ENCODE measurements at places on chromosomes 5 and 9.

DNA sequence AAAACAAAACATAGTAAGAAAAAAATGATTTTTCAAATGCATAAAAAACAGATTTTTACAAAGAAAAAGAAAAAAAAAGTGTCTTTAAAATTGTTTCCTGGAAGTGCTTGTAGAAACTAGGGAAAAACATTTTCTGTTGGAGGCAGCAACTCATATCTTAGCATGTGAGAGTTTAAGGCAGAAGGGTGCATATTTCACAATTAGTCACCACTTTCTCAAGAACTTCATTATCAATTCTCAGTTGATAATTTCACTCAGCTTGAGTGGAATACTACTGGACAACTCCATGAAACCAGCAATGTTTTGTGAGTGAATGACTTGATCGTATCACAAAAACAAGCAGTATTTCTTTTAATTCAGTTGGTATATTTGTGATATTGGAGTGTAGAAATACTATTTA is 508.3 kb upstream of the DAB2 start:
- no peak for DNase-seq

- no peak for DNase-seq
Measured at GRCh38 chr5:159459951-159460538, 129.8 kb upstream of the IL12B start.

DNA sequence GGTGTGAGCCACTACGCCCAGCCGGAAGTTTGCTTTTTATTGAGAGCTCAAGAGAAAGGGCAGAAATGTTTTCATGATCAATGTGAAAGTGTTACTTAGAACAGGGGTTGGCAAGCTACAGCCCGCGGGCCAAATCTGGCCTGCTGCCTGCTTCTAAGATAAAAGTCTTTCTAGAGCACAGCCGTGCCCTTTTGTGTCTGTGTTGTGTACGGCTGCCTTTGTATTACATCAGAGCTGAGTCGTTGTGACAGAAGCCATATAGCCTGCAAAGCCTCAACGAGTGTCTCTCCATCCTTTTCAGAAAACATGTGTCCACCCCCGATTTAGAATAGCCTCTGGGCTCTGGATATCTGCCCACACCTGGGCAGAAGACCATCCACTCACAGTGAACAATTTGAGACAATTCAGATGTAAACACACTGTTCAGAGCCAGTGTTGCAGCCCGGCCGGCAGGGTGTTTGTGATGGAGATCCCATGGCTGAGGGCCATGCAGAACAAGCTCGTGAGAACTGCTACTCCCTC is 28.8 kb downstream of the AK8 start:
- no peak for DNase-seq

DNA sequence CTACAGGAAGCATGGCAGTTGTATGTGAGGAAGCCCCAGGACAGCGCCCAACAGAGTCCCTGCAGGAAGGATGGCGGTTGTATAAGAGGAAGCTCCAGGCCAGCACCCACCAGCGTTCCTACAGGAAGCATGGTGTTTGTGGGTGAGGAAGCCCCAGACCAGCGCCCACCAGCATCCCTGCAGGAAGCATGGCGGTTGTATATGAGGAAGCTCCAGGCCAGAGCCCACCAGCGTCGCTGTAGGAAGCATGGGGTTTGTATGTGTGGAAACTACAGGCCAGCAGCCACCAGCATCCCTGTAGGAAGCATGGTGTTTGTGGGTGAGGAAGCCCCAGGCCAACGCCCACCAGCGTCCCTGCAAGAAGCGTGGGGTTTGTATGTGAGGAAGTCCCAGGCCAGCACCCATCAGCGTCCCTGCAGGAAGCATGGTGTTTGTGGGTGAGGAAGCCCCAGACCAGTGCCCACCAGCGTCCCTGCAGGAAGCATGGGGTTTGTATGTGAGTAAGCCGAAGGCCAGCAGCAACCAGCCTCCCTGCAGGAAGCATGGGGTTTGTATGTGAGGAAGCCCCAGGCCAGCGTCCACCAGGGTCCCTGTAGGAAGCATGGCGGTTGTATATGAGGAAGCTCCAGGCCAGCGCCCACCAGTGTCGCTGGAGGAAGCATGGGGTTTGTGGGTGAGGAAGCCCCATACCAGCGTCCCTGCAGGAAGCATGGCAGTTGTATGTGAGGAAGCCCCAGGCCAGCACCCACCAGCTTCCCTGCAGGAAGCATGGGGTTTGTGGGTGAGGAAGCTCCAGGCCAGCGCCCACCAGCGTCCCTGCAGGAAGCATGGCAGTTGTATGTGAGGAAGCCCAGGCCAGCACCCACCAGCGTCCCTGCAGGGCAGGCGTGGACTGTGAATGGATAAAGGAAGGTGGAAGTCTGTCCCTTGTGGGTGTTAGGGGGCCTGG is 79.0 kb downstream of the DAP start:
- DNase-seq, result no peak

- DNase-seq, result no peak
Measured at GRCh38 chr9:137201205-137201868, 796 bp upstream of the TPRN start.

- no peak for DNase-seq
Measured at GRCh38 chr5:178595750-178596149, 5.6 kb upstream of the COL23A1 start.

- DNase-seq, result no peak
Measured at GRCh38 chr5:134436523-134437339, 25.1 kb upstream of the CDKN2AIPNL start.

GRCh38 chr5:35030426-35031100 is 17.2 kb downstream of the AGXT2 start:
- no peak for DNase-seq

GRCh38 chr9:114288193-114289091 is 34.5 kb upstream of the ORM1 start:
- DNase-seq, result no peak

- DNase-seq, result no peak
Measured at GRCh38 chr5:107700481-107700880, 29.7 kb upstream of the EFNA5 start.

- DNase-seq, result no peak
Measured at GRCh38 chr5:141560151-141560550, 58.6 kb downstream of the DIAPH1 start.

DNA sequence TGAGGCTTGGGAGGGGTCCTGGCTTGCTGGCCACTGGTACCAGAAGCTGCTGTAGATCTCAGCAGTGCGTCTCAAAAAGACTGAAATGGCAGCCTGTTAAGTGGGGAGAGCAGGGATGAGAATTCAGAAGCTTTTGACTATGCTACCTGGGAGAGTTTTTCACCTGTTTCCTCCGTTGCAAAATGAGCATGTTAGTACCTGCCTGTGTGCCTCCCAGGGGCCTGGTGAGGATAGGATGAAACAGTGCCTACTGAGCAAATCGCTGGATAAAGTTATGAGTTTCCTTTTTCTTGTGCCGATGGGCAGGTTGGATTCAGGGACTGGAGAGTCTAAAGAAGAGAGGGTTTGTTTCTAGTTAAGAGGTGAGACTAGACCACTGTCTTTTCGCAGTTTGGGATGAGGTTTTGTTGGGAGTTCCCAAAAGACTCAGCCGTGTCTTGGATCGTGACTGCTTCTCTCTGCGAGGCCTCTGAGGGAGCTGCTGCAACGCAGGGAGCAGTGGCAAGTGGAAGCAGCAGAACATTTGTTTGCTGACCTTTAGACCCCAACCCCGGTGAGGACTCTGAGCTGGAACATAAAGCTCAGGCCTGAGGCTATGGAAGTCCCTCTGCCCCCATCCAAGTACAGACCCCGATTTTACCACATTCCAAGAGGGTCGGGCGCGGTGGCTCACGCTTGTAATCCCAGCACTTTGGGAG is 1.4 kb downstream of the RALGPS1 start:
- no peak for DNase-seq

DNA sequence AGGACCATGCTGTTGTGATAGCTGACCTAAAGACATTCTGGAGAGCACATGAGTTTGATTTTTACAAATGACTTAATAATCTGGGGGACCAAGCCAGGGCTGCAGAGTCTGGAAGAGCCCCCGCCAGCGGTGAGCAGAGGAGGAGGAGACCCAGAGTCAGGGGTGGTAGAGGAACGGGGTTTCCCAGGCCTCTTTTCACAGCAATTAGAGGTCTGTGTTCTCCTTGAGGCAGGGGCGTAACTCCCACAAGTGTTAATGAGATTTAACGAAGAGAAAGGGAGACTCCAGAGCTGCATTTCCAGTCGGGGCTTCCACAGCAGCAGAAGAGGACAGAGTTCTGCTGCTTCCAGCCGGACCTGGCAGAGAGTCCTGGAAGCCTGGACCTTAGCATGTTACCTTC is 137.9 kb upstream of the SLC24A2 start:
- no peak for DNase-seq

GRCh38 chr5:77077829-77078176 is 9.3 kb downstream of the ZBED3 start:
- no peak for DNase-seq

GRCh38 chr9:31390403-31391025 is 993.9 kb upstream of the ACO1 start:
- no peak for DNase-seq

- DNase-seq, result no peak
Measured at GRCh38 chr5:72328172-72328571, 8.0 kb downstream of the PTCD2 start.

GRCh38 chr9:128550226-128550625 is 2.2 kb upstream of the SPTAN1 start:
- no peak for DNase-seq

- no peak for DNase-seq
Measured at GRCh38 chr5:148374690-148375360, 8.9 kb upstream of the FBXO38 start.

DNA sequence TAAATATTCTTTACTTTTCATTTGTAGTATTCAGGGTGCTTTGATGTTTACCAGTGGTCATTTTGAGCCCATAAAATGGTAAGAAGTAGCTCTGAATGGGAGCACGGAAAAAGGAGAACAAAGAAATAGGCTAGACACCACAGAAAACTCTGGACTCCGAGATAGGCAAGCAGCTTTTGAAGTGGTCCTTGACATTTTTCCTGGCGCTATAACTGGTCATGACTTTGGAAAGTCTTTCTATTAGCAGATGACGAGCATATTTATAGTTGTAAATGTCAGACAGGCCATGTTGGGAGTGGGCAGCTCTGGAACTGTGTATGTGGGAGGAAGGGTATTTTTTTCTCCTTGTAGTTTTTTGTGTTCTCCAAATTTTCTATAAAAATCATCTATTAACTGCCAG is 126.1 kb upstream of the POC5 start:
- DNase-seq, result no peak

DNA sequence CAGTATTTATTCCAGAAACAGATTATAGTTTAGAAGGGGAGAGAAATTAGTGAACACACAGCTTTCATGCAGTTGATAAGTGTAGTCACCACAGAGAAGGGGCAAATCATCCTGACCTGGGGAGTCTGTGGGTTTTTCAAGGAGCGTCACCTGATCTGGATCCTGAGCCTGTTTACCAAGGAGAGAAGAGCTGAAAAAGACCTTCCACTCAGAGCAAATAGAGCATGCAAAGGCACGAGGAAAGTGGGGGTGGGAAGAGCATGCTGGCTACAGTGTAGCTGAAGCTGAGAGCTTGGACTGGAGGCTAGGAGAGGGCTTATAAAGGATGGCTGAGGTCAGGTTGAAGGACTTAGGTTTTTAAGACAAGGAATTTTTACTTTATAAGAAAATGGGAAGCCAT is 30.4 kb downstream of the ACO1 start:
- DNase-seq, result no peak

DNA sequence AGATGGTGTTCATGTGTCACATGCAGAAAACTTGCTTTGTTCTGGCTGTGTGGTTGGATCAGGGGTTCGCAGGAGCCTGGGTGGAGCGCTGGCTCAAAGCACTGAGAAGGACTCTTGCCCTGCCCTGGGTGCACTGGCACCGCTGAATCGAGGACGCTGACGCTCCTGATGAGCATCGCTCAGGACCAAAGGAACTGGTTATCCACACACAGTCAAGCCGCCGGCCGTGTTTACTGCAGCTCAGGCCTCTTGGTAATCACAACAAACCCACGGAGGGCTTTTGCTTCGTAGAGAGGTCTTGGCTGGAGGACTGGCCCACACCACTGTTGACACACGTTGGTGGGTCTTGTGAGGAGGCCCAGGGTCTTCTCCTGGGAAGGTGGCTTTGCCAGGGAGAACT is 299.4 kb upstream of the IRX2 start:
- no peak for DNase-seq

GRCh38 chr9:70165006-70165602 is 93.7 kb upstream of the SMC5 start:
- no peak for DNase-seq

DNA sequence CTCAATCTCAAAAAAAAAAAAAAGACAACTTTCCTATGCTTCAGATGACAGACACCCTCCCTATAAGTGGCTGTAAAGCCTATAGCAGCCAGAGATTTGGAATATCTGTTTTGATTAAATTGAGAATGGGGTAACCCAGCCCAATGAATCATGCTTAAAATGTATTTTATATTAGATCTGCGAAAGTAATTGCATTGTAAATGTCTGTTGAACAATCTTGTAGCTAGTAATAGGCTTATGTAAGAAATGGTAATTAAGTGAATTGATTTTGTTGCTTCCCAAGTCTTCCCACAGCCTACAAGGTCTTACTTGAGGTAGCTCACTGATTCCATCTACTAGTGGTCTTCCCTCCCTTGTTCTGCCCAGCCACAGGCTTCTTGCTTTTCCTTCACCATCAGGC is 590.7 kb downstream of the ACTL7B start:
- DNase-seq, result no peak

GRCh38 chr5:89315286-89316100 is 432.5 kb upstream of the MEF2C start:
- no peak for DNase-seq

DNA sequence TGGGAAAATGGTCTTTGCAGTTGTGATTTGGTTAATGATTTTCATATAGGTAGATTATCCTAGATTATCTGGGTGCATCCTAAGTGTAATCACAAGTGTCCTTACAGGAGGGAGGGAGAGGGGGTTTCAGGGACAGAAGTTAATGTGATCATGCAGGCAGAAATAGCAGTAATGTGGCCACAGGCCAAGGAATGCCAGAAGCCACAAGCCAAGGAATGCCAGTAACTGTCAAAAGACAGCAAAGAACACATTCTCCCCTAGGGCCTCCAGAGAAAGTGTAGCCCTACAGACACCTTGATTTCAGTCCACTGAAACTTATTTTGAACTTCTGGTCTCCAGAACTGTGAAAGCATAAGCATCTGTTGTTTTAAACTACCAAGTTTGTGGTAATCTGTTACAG is 2074.5 kb downstream of the MAT2B start:
- no peak for DNase-seq

GRCh38 chr9:40928803-40929487 is 199.5 kb downstream of the FOXD4L6 start:
- DNase-seq, result no peak

DNA sequence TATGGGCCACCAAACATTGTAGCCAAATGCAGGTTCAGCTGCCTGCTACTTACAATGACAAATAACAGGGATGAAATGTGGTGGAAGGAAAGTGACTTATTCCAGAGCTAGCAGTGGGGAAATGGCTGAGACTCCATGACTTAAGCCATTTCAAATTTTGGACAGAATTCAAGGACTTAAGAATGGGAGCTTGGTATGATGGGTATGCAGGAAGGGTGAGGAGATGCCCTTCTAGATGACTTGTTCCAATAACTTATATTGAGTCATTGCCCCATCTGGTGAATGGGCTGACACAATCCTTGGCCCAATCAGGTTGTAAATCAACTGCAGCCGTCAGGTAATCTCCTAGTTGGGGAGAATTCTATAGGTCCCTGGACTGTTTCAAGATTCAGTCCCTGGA is 230.7 kb upstream of the SGCD start:
- no peak for DNase-seq

- DNase-seq, result no peak
Measured at GRCh38 chr5:154712518-154713437, 42.4 kb upstream of the LARP1 start.

GRCh38 chr9:88071331-88071730 is 66.9 kb downstream of the SPATA31C2 start:
- DNase-seq, result no peak
